ENCODE measurements at places on chromosomes 2 and 18.

- DNase-seq = no peak
Observed at GRCh38 chr2:202178346-202178958, 59.9 kb downstream of the SUMO1 start.

- DNase-seq = no peak
Observed at GRCh38 chr2:225670111-225670974, 270.8 kb downstream of the NYAP2 start.

DNA sequence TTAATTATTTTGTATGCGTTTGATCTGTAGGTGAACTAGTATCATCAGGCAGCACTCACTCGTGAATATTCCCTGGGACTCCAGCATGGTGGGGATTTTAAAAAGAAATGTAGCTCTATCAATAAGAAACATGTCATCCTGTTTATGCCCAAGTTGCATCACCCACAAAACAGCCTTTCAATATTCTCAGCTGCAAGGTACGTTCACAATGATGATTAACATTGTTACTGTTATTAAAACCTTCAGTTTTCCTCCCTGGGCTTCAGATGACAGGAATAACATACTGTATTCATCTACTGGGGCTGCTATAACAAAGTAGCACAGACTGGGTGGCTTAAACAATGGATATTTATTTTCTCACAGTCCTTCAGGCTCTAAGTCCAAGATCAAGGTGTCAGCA is 87.9 kb upstream of the KLHL29 start:
- no peak for DNase-seq

- no peak for DNase-seq
Observed at GRCh38 chr18:44195394-44196140, 485.1 kb upstream of the SETBP1 start.

GRCh38 chr18:67468038-67468437 is 48.5 kb downstream of the DSEL start:
- no peak for DNase-seq

- DNase-seq = no peak
Observed at GRCh38 chr2:188963741-188964140, 10.4 kb upstream of the COL3A1 start.

GRCh38 chr2:1011985-1012384 is 61.3 kb downstream of the SNTG2 start:
- no peak for DNase-seq

- no peak for DNase-seq
Observed at GRCh38 chr2:109080757-109081156, 48.2 kb upstream of the SH3RF3 start.

GRCh38 chr2:151780938-151781337 is 46.7 kb upstream of the NEB start:
- no peak for DNase-seq

DNA sequence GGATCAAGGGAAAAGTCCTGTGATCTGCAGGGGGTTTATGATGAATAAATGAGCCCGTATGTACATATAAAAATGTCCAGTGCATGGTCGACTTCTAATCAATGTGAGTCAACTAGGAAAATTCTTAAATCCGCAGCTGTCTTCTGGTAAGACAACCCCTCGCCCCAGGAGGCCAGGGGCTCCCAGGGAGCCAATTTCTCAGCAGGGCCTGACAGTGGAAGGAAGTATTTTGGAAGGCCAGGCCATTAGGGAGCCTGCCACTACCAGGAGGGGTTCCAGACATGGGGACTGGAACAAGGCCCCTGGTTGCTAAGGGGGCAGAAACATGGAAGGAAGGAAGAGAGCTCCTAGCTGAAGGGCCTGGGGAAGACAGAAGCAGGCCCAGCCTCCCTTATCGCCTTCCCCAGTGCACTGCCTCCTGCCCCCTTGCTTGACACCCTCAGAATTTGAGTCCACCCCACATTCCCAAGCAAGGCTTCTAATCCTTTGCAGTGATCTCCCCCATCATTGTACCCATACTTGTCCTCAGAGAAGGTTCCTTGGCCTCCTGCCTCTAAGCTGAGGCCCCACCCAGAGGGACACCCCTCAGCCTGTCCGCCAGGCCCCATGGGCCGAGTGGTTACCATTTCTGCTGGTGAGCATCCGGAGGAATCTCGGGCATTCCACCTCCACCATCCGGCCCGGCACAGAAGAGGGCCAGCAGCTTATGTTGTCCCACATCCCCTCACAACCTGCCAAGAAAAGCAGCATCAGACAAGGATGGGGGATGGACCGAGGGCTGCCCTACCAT is 45.9 kb downstream of the SCTR start:
- no peak for DNase-seq

- no peak for DNase-seq
Observed at GRCh38 chr18:13258921-13259320, 40.4 kb downstream of the LDLRAD4 start.

- no peak for DNase-seq
Observed at GRCh38 chr2:205077159-205077558, 531.9 kb downstream of the PARD3B start.

DNA sequence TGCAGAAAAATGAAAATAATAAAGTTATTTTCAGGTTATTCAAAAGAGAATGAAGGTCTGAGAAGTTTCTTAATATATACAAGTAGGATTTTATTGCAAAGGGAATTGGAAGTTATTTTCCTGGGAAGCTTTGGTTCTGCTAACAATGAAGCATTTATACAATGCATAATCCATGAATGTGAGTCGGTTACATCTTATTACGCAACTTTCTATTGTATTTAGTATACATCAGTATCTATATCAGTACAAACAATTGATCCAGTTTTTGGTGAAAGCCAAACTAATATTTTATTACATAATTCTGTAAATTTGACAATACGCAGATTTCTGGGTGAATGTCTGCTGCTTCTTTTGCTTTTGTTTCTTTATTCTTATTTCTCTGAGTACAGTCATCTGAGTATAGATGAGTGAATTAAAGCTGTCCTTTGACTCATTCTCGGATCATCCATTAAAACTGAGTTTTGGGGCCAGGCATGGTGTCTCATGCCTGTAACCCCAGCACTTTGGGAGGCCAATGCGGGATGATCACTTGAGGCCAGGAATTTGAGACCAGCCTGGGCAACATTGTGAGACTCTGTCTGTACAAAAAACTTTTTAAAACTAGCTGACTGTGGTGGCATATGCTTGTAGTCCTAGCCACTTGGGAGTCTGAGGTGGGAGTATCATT is 108.5 kb downstream of the SOCS6 start:
- DNase-seq = no peak

- DNase-seq = no peak
Observed at GRCh38 chr18:79919089-79919488, 32.4 kb downstream of the SLC66A2 start.

- DNase-seq = no peak
Observed at GRCh38 chr2:67760995-67761394, 301.8 kb downstream of the C1D start.

DNA sequence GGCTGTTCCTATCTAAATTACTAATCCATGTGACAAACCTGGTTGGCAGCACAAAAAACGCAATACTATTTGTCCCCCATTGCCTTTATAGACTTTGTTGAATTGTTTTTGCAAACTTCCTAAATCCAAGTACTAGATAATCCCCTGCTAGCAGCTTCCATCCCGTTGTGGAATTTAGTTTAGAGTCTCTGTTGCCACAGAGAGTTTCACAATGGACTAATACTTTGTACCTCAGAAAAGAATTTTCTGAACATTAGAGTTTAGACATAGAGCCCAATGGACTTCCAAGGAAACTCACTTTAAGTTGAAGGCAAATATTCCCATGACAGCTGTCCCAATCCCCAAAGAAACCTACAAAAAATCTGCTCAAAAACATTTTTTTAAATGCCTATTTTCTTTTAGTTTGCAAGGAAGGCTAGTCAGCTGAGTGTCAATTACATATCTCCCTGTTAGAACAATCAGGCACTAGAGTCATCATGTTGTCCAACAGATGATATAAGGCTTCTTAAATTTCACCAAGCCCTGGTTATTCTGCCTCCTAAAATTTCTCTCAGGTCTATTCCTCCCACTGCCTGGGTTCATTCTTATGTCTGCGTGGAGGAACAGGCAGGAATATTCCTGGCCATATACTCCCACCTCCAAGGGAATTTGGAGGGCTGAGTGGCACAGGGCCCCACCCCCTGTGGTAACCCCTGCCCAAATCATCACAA is 27.2 kb downstream of the RNF152 start:
- no peak for DNase-seq

- no peak for DNase-seq
Observed at GRCh38 chr2:8472545-8473323, 209.1 kb upstream of the ID2 start.

GRCh38 chr2:73614997-73615396 is 27.2 kb downstream of the NAT8 start:
- no peak for DNase-seq

GRCh38 chr18:33212363-33212762 is 228.2 kb downstream of the CCDC178 start:
- DNase-seq = no peak

DNA sequence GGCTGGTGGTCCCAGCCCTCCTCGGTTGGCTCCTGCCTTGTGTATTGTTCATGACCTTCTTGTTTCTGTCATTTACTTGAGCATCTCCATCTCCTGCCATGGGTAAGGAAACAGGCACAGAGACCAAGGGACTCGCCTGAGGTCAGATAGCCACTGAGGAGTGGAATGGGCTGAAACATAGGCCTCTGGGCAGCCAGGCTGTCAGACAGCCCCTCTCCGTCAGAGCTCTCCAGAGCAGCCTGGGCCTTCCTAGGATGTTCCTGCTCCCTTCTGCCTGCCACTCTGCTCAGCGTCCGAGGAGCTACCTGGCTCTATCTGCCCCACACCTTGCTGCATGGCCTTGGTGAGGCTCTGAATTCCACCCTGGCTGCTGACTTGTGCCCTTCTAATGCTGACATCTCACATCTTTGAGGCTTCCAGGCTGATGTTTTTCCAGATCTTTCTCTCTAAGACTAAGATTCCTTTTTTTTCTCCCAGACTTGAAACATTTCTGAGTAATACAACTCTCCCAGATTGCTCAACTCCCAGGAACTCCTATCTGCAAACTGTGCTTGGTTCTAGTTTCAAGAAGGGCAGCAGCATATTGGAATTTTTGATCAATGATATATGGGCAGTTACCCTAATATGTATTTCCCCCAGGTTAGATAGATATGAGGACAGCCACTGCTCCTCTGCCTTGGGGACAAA is 67.7 kb downstream of the MCFD2 start:
- DNase-seq = no peak
